ENCODE measurements at places on chromosomes 13 and 19.

GRCh38 chr13:74755065-74755464, 620.9 kb upstream of the KLF12 start:
- no peak for DNase-seq

DNA sequence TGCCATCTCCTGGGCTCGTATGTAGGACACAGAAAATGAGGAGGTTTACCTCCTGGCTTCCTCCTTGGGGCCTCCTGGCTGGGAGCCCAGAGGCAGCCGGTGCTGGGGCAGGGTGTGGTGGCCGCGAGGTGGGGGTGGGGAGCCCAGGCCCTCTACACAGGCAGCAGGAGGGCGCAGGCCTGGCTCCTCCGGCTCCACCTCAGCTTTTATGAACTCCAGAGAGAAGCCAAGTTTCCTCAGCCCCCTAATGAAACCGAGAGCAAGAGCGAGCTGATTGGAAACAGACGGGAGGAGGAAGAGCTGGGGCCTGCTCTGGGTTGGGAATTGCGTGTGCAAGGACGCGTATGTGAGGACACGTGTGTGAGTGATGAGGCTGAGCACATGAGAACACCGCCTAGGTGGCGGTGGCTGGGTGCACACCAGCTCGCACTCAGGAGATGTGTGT, 23.1 kb downstream of the LYL1 start:
- DNase-seq = no peak

- DNase-seq = no peak
Measured at GRCh38 chr13:90293793-90294361, 1053.6 kb upstream of the MIR17HG start.

DNA sequence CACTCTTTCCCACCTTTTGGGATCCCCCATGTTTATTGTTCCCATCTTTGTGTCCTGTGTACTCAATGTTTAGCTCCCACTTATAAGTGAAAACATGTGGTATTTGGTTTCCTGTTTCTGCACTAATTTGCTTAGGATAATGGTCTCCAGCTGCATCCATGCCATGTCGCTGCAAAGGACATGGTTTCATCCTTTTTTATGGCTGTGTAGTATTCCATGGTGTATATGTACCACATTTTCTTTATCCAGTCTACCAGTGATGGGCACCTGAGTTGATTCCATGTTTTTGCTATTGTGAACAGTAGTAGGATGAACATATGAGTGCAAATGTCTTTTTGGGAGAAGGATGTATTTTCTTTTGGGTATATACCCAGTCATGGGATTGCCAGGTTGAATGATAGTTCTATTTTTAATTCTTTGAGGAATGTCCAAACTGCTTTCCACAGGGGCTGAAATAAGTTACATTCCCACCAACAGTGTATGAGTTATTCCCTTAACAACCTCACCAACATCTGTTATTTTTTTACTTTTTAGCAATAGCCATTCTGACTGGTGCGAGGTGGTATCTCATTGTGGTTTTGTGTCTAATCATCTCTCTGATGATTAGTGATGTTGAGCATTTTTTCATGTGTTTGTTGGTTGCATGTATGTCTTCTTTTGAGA, 55.7 kb upstream of the MEDAG start:
- no peak for DNase-seq

DNA sequence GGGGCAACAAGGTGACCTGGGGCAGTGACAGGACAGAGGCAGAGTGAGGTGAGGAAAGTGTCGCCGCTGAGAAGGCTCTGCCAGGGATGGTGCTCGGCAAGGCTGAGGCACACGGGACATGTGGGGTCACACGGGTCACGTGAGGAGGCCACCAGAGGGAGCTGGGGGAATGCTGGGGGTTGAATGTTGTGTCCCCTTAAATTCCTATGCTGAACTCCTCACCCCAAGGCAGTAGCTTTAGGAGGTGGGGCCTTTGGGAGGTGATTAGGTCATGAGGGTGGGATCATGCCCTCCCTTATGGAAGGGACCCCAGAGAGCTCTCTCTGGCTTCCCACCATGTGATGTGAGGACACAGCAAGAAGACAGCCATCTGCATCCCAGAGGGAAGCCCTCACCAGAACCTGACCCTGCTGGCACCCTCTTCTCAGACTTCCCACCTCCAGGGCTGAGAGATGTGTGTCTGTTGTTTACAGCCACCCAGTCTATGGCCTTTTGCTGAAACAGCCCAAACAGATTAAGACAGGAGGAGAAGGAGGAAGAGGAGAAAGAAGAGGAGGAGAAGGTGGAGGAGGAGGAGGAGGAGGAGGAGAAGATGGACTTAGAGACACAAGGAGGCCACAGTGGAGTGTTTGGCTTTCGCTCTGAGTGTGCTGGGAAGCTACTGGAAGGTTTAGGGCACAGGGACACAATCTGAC, 35.4 kb downstream of the RFX2 start:
- DNase-seq = no peak

DNA sequence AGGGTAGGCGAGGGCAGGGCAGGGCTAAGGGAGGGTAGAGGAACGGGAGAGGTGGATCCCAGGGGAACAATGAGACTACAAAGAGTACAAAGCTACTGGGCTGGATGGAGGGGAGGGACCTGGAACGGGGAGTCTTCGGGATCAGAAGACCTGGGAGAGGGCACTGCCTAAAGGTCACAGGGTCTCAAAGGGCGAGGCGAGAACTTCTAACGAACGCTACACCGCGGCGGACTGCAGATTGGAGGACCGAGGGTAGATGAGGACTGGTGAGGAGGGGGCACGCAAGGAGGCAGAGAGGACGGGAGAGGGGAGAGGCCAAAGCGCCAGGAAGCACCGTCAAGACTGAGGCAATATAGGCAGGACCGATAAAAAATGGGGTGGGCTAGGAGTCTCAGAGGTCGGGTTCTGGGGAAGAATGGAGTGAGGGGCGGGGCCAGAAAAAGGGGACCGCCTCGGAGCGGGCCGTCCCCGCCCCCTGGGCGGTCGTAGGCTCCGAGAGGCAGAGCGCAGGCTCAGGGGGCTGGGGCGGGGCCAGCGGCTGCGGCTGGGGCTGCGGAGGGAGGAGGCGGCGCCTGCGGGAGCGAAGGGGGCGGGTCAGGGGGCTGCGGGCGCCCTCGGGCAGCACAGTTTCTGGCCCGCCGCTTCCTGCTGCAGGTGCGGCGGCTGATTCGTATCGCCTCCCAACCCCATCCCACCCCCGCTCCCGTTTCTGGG, 1.3 kb upstream of the KCNC3 start:
- peak; percentile 76 for DNase-seq

- no peak for DNase-seq
Measured at GRCh38 chr19:46404055-46404752, 9.2 kb downstream of the CCDC8 start.

- no peak for DNase-seq
Measured at GRCh38 chr13:81246556-81246955, 905.6 kb upstream of the SPRY2 start.

DNA sequence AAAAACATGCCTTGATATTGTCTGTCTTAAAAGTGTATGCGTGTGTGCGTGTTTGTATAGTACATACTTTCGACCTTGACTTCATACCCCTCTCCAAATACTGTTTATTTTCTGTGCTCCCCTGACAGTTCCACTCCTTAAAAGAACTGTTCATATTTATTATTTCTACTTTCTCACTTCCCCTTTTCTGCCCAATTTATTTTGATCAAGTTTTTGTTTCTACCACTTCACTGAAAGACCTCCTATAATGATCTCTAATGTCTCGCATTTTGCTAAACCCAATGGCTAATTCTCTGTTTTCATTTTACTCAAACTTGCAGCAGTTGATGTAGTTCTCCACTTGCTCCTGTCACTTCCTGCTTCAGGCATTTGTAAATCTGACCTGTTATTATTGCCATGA, 426.1 kb upstream of the KLF12 start:
- no peak for DNase-seq

GRCh38 chr13:75479102-75479740, 2.7 kb downstream of the TBC1D4 start:
- DNase-seq = no peak

- DNase-seq = peak; percentile 72
Measured at GRCh38 chr19:10797541-10798256, 38.3 kb downstream of the TMED1 start.

DNA sequence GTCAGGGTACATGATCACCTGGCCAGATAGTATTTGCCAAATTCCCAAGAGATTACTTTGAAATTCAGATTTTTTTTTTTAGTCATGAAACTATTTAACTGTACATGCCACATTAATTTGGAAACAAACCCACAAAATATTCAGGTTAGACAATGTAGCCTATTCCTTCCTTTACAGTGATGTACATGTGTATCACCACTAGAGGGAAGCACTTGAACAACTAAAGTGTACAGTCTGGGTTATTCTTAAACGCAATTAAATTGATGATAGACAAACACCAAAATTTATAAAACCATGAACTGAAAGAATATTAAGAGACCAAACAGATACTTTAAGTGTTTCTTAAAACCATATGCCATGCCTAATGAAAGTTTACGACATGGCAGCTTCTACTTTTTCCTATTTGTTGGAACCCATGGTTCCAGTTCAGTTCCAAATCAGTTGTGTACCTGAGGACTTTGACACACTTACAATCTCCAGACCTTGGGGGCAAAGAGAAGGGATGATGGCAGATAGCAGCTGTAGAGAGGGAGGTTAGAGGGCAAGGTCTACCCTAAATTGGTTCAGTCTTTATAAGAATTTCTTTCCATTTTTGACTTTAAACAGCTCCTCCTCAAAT, 52.8 kb downstream of the TNFSF13B start:
- DNase-seq = no peak

GRCh38 chr13:111468037-111468959, 147.9 kb downstream of the TEX29 start:
- no peak for DNase-seq

- no peak for DNase-seq
Measured at GRCh38 chr19:46755077-46755852, 9.0 kb upstream of the STRN4 start.

- DNase-seq = no peak
Measured at GRCh38 chr19:33865306-33865705, 68.6 kb downstream of the KCTD15 start.

GRCh38 chr13:22325761-22326160, 654.9 kb downstream of the FGF9 start:
- no peak for DNase-seq

GRCh38 chr13:36919833-36920615, at the start of gene SMAD9:
Gene SMAD9, minus strand, starts transcription at chr13:36920238. Its CDS starts 40,549 bp downstream, at chr13:36879689.
- peak; percentile 10 for DNase-seq

DNA sequence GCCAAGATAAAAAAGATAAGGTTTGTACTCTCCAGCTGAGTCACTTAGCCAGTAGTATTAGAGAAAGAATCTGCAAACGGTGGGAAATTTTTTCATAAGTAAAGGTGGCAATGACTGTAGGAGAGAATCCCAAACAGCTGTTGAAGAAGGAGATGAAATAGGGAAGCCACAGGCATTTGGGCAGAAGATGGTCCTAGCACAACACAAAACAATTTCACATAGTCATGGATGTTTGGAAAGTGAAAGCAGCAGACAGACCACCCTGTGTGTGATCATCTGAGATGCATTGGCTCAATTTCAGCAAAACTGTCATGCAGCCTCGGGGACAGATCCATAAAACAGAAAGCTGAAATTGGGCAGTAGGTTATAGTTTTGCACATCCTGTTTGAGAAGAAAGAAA, 2832.4 kb downstream of the PCDH9 start:
- DNase-seq = no peak

- no peak for DNase-seq
Measured at GRCh38 chr13:59750860-59751259, 412.9 kb downstream of the DIAPH3 start.

GRCh38 chr19:9952276-9952675, 16.0 kb upstream of the OLFM2 start:
- DNase-seq = no peak

- DNase-seq = no peak
Measured at GRCh38 chr19:5953680-5954213, 24.2 kb downstream of the RANBP3 start.

- no peak for DNase-seq
Measured at GRCh38 chr13:40362502-40362901, 303.9 kb downstream of the FOXO1 start.

GRCh38 chr19:38062959-38063761, 156.2 kb downstream of the SIPA1L3 start:
- DNase-seq = no peak

DNA sequence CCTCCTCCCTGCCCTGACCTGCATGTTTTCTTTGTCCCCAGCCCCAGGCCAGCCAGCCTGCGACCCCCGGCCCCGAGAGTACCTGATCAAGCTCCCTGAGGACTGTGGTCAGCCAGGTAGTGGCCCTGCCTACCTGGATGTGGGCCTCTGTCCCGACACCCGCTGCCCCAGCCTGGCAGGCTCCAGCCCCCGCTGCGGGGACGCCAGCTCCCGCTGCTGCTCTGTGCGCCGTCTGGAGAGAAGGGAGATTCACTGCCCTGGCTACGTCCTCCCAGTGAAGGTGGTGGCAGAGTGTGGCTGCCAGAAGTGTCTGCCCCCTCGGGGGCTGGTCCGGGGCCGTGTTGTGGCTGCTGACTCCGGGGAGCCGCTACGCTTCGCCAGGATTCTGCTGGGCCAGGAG, 5.6 kb downstream of the CILP2 start:
- DNase-seq = no peak

DNA sequence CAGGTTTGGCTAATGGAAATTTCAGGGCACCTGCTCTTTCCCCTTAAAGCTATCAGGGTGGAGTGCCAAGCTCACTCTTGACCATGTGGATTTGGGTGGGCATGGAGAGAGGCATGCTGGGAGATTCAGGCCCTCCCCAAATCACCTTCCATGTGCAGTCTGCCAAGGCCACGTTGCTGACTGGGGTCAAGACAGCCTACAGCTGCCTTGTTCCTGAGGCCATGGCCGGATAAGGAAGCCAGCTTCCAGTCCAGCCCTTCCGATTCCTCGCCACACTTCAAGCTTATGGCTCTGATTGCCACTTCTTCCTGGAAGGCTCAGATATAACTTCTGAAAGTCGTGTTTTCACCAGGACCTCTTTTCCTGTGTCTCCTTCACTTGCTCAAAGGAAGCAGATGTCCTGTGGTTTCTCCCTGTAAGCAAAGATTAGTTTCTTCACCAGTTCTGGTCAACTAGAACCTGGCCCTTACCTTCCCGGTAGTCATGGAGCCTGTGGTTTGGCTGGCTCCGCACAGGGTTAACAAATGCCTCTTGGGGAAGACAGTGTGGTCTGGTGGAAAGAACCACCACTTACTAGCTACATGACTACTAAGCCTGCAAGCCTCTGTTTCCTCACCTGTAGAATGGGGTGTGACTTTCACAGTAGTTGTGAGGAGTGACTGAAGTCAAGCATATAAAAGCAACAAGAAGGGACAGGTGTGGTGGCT, 16.1 kb upstream of the TPT1 start:
- no peak for DNase-seq

- no peak for DNase-seq
Measured at GRCh38 chr13:42753697-42754096, 27.7 kb upstream of the FAM216B start.

DNA sequence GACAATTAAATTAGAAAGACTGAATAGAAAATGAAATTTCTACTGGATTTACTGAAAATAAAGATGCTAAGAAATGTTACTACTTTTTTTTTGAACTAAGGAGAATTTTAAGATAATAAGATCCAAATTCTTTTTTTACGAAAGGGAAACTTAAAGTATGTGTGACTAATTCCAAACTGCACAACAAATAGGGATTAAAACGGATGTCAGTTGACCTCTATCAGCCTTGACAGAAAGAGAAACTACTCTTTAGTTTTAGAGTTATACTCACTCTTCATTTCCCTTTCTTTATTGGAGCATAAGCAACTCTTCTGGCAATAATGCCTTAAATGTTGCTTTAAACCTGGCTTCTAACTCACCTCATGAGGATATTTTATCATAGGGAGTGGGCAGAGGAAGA, 273.8 kb downstream of the SLITRK6 start:
- no peak for DNase-seq

Measured in stimulated activated CD4-positive, alpha-beta T cell treated with anti-CD3 and anti-CD28 coated beads, Interleukin-12 subunit alpha, Interleukin-12 subunit beta, amount 100 ng/mL, for 4 hours (primary cell).